ENCODE measurements at places on chromosomes 5 and 9. TPM values are rescaled to one million over a fixed set of nuclear protein-coding genes. Genes with fewer than 3 reads are reported as not detected.

- no peaks in the 10 kb centered on the region for H3K36me3 ChIP-seq
- H3K4me3 ChIP-seq, result no peak overlapping the region
- DNase-seq, result peak; percentile 25
- H3K27ac ChIP-seq, result no peak overlapping the region
- H3K27me3 ChIP-seq, result no peaks in the 10 kb centered on the region
These were observed 298.2 kb downstream of the CD180 start for GRCh38 chr5:66898241-66898995.

GRCh38 chr9:137816531-137817235 lies 60.9 kb upstream of the CACNA1B start:
- no peak for DNase-seq
- H3K27ac ChIP-seq, result no peak overlapping the region
- peaks cover under 1% of the 10 kb centered on the region for H3K4me1 ChIP-seq
- no peak overlapping the region for H3K4me3 ChIP-seq

The TSLP gene
- total RNA-seq, result 0.09 TPM

DNA sequence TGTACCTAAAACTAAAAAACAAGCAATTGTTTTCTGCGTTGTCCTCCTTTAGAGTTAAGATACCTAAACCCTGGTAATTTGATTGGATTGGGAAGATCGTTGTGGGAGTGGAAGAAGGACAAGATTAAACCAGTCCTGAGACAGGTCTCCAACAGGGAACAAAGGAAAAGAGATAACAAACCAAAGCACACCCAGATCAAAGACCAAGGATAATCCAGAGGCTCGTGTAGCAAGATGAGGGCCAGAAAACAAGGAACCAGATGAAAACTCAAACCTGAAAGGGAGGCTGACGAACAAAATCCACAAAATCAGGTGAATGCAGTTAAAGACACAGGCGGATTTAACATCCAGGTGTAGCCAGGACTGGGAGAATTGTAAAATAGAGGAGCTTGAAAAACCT lies 618.1 kb downstream of the SLCO4C1 start:
- no peak overlapping the region for H3K4me3 ChIP-seq
- no peak for DNase-seq
- no peak overlapping the region for H3K27ac ChIP-seq

DNA sequence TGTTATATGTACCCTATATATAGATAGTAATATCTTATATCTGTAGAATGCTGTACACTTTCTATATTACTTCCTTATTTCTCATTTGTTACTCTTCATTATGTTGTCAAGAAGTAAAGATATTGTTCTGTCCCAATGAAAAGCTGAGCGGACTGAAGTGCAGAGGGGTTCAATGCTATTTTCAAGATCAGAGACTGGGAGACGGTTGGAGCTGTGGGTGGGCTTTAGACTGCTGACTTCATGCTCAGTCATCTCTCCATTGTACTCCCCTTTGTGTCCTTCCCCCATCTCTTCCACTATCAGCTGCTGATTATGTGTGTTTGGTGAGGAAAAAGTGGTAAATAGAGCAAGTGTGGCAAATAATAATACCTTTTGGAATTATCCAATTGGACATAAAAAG lies 532.3 kb upstream of the ZNF608 start:
- no peak for DNase-seq
- H3K4me3 ChIP-seq, result no peak overlapping the region
- no peak overlapping the region for H3K27ac ChIP-seq

The TEX48 gene
- not detected for total RNA-seq

The FOXI1 gene
- not detected for total RNA-seq

GRCh38 chr9:38233796-38234355 lies 158.6 kb upstream of the ALDH1B1 start:
- H3K27me3 ChIP-seq, result peaks cover 2% of the 10 kb centered on the region
- no peak overlapping the region for H3K27ac ChIP-seq
- DNase-seq, result no peak
- no peak overlapping the region for H3K4me3 ChIP-seq
- H3K36me3 ChIP-seq, result no peaks in the 10 kb centered on the region

DNA sequence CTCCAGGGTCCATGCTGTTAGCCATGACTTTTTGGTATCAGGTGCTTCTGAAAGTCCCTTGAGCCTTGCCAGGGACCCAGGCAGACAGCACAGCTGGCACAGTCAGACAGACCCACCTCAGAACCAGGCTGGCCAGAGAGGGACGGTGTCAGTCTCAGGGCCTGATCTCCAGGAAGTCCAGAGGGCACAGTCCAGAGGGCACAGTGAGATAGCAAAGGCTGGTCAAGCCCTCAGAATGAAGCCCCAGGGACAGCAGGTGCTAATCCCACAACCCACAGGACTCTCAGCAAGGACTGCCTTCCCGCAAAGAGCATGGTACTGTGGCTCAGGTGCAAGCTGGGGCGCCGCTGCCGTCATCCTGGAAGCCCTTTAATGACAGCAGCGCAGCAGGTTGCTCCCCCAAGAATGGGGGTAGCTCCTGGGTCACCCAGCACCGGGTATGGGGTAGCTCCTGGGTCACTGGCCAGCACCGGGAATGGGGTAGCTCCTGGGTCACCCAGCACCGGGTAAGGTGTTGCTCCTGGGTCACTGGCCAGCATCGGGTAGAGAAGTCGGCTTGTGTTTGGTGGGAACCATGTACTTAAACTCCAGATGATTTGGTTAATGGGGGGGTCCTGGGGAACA lies 105.6 kb upstream of the PHYKPL start:
- H3K27ac ChIP-seq, result no peak overlapping the region
- H3K36me3 ChIP-seq, result no peaks in the 10 kb centered on the region
- H3K4me3 ChIP-seq, result no peak overlapping the region
- peaks cover 35% of the 10 kb centered on the region for H3K27me3 ChIP-seq
- no peak for DNase-seq
- H3K4me1 ChIP-seq, result peaks cover 20% of the 10 kb centered on the region

The CDH10 gene
- 0.35 TPM for total RNA-seq

Measured in muscle of leg (tissue), 16 donors.